GM13976 (cell line): ENCODE measurements at places on chromosomes 12 and 14.

DNA sequence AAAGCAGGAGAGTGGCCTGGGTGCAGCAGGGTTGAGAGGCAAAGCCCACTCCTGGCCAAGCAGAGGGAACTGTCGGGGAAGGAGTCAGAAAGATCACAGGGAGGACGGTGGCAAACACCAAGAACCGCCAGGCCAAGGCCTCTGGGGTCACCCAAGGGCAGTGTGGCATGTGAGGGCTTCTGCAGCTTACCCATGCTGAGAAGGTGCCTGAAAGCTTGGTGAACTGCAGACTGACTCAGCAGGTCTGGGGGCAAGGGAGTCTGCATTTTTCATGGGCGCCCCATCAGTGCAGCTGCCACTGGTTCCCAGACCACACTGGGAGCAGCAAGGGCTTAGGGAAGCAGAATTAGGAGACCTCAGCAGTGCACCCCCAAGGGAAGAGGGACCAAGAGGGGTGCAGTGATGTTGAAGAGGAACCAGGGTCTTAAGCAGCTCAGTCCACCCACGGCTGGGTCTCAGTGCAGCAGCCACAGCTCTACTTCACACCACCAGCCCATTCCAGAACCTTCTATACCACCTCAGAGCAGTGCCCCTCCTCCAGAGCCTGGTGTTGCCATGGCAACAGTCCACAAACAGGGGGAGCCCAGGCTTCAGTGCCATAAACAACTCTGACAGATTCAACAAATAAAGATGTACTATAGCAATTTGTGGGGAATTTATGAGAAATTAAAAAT lies 59.4 kb downstream of the ITPK1 start:
- no peak for DNase-seq

- no peak for DNase-seq
Observed at GRCh38 chr14:34536951-34537676, 2.4 kb downstream of the EAPP start.

GRCh38 chr14:90444077-90444696 lies 47.4 kb downstream of the CALM1 start:
- no peak for DNase-seq

- DNase-seq = no peak
Observed at GRCh38 chr12:80710727-80711449, 3.5 kb downstream of the MYF6 start.

DNA sequence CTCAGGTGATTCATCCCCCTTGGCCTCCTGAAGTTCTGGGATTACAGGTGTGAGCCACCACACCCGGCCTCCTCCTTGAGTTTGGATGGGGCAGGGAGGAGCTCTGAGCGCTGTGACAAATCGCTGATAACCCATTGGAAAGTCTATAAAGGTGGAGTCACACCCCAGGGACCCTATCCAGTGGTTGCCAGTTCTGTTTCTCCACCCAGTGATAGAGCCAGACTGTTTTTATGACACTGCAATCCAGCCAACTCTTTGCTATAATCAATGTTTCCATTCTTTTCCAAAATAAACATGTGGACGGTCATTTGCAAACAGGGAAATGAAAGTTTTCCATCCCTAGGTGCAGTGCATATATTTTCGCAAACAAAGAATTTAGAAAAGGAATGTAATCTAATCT lies 142.0 kb upstream of the PELI2 start:
- DNase-seq = no peak

DNA sequence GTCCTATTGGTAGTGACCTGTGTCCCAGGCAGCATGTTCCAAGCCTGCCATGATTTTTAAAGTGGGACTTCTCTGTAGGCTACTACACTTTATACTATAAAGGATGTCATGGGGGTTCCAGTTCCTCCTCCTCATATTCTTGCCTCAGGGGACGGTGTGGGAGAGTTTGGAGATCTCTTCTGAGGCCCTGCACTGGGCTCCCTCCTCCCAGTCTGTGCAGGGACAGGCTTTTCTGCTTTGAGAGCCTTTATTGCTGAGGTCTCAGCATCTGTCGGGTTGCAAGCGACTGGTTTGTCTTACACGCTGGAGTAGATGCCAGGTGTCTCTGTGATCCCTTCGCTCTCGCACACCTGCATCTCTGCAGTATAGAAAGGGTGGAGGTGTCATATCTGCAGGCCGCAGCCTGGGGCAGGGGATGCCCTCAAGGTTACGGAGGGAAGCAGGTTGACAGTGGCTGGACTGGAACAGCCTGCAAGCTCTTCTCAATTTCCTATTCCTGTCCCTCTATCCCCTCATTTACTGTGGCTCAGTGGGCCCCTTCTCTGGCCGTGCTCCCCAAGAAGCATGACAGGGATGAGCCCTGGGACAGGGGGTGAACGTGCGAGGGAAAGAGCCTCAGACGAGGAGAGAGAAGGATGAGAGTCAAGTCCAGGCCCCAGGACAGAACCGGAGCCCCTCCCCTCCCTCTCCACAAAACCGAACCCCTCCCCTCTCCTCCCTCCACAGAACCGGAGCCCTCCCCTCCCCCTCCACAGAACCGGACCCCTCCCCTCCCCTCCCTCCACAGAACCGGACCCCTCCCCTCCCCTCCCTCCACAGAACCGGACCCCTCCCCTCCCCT lies 51.3 kb downstream of the SLC6A12 start:
- DNase-seq = no peak

- DNase-seq = no peak
Observed at GRCh38 chr12:89740943-89741342, 32.3 kb upstream of the ATP2B1 start.

DNA sequence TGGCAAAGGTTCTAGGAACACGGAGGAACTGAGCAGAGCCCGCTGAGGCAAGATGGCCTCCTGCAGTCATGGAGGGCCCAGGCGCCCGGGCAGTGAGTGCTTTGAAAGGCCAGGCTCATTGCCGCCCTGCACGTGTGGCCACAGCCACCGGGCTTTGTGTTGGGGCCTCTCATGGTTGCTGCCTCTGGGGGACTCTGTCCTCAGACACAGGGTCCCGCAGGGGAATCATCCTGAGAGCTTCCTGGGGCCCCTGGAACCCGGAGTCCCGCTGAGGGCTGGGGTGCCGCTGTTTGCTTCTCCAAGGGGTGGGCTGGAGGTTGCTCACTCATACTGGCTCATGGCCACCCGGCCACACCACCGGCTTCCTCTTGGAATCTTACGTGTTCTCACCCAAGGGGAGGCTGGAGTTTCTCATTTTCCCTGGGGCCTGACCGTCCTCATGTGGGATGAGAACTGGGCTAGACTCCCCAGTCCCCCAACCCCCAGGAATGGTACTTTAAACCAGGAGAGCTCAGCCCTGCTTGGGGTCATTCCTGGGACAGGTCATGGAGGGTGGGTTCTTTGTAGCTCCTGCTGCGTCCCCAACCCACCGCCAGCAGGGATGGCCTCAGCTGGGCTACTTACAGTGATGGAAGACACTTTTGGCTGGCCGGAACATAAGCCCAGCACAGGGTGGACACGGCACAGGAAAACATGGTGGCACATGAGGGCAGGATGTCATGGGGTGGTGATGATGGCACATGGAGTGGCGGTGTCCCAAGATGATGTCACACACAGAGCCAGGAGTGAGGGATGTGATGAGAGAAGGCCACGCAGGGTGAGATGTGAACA lies 21.1 kb upstream of the LRTM2 start:
- DNase-seq = peak; percentile 15

DNA sequence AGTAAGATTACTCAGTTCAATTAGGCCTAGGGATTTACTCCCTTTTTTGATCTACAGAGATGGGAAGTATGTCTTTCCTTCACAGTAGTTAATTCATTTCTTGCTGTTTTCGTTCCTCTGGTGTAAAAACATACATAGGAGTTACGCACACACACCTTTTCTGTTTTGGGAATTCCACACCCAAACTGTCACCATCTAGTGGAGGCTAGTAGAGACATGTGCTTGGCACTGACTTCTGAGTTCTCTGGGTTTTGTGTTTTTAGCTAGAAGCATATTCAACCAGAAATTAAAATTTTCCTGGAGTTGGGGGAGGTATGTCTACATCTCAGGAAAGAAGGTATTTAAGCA lies 1.4 kb downstream of the SUSD6 start:
- no peak for DNase-seq

GRCh38 chr12:100238801-100239200 lies 28.1 kb downstream of the DEPDC4 start:
- DNase-seq = no peak

GRCh38 chr14:96206461-96206860 lies 1.8 kb downstream of the BDKRB2 start:
- DNase-seq = no peak

GRCh38 chr14:69284170-69284569 lies 24.2 kb downstream of the GALNT16 start:
- DNase-seq = peak; percentile 2

GRCh38 chr14:69754487-69754886 lies 12.5 kb upstream of the SRSF5 start:
- DNase-seq = no peak

DNA sequence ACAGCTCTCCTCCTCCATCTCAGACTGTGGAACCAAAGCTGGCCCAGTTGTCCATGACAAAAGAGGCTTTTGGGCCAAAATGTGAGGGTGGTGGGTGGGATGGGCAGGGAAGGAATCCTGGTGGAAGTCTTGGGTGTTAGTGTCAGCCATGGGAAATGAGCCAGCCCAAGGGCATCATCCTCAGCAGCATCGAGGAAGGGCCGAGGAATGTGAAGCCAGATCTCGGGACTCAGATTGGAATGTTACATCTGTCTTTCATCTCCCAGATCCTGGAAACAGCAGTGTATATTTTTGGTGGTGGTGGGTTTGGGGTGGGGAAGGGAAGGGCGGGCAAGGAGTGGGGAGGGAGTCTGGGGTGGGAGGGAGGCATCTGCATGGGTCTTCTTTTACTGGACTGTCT lies 11.8 kb upstream of the TAMALIN start:
- DNase-seq = no peak

- DNase-seq = no peak
Observed at GRCh38 chr14:90610346-90611040, 205.7 kb downstream of the TTC7B start.

DNA sequence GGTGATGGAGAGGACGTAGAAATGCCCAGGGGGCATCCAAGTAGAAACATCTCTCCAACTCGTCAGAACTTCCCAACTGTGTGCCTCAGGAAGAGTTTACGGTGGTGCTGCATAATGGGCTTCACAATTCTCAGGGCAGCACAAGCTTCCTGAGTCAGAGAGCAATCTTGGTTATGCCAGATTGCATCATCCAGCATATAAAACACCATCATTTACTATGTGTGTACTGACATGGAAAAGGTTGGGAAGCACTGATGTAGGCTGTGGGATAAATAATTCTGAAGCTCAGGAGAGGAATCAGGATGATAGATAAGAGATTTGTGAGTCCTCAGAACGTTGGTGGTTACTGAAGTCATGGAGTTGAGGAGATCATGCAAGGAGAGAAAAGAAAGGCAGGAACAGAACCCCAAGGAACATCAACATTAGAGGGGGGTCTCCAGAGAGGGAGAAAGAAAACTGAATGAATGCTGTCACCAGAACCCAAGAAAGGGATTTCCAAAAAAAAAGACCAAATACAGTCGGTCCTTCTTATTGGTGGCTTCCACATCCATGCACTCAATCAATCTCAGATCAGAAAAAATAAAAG lies 4.7 kb upstream of the NCKAP5L start:
- DNase-seq = no peak

DNA sequence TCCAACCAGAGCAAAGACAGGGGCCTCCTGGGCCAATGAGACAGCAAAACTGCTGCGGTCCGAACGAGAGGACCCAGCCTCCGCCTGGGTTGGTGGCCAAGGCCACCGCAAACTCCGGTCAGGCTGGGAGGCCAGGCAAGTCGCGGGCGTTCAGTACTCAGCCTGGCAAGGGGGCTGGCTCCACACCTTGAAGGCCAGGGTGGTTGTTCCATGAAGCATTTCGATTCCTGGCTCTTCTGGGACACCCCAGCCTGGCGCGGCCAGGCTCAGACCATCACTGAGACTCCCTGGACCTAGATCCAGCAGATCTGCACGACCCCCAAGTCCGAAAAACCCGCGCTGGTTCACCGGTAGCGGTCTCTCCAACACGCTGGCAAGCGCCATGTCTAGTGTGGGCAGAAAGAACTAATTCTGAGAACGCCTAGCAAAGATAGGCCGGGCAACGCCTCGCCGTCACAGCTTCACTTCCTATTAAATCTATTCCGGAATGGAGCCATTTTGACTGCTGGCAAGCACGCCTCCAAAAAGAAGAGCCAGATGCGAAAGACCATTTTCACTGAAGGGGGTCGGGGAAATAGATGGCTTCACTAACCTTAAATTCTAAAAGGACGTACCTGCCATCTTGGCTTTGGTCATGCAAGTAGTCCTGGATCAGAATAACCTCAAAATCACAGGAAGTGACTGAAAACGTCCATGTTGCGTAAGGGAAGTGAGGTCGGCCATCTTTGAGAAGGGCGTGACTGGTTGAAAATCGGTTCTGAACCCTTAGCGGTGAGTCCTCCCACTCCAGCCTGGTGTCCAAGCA lies at the start of gene PSMB5:
Gene PSMB5, minus strand, starts transcription at position 403 of the 805 bp plus-strand sequence. Its CDS starts 19 bp downstream, at position 384.
- DNase-seq = peak; percentile 91

GRCh38 chr12:93050748-93051081 lies 121.6 kb upstream of the EEA1 start:
- no peak for DNase-seq

- no peak for DNase-seq
Observed at GRCh38 chr14:68665131-68665530, 127.7 kb downstream of the ZFP36L1 start.

DNA sequence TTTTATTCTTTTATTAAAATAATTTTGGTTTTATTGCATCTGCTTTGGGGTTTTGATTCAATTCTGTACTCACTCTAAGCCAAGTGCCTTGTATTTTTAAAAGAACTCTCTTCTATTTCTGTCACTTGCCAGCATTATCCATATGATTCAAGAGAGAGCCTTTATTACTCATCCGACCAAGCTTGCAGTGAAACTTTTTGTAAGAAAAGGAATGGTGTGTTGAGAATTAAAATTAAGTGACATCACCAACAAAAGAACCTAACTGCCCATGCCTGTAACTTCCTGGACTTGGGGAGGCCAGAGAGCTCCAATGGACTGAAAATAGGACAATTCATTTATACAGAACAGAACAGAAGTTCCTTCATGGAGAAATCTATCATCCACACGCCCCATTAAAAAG lies 52.1 kb downstream of the GALNT4 start:
- no peak for DNase-seq

GRCh38 chr12:68958322-68958721 lies 25.4 kb upstream of the CPM start:
- DNase-seq = peak; percentile 65

- DNase-seq = no peak
Observed at GRCh38 chr14:70920608-70921007, 13.3 kb downstream of the PCNX1 start.

- no peak for DNase-seq
Observed at GRCh38 chr12:98968896-98969295, 323.8 kb downstream of the APAF1 start.

DNA sequence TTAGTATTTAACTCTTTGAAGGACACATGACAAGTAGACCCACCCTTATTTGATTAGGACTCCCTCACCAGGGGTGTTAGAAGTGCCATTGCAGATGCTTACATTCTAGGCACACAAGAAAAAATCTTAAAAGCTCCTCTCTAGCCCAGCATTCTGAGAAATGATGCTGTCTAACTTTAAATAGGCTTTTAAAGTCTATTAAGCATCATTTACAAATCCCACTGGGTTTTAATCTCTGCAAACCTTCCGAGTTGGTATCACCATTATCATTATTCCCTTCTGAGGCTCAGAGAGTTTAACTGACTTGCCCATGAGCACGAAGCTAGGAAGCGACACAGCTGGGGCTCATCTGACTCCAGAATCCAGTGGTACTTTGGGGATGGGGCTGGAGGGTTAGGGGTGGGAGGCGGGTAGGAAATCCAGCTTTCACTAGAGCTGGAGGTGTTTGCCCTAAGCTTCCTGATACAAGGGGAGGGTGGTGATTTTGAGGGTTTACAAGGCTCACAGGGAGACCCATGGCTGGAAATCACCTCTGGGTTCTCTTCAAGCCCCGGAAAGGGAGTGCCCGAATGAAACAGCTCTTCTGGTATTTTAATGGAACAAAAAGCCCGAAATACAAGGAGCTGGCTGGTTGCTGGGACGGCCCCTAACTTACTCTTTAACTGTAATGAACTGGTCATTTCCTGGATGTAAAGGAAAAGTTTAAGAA lies 109.2 kb upstream of the FUT8 start:
- no peak for DNase-seq
